Dermis microvascular lymphatic vessel endothelial cell (primary cell): ENCODE measurements at places on chromosomes 1 and 21. TPM values are rescaled to one million over a fixed set of nuclear protein-coding genes. Genes with fewer than 3 reads are reported as not detected.

C1orf185 gene
- total RNA-seq: not detected in 2 replicates

LAD1 gene
- total RNA-seq: not detected in 2 replicates

RAB25 gene
- not detected in 2 replicates for total RNA-seq

OR2AK2 gene
- not detected in 2 replicates for total RNA-seq

S100A1 gene
- total RNA-seq: not detected in 2 replicates

SPRR5 gene
- total RNA-seq: not detected in 2 replicates

OR6K3 gene
- total RNA-seq: not detected in 2 replicates

GRCh38 chr1:226678701-226679100, 60.4 kb downstream of the ITPKB start:
- DNase-seq: no peak

DNA sequence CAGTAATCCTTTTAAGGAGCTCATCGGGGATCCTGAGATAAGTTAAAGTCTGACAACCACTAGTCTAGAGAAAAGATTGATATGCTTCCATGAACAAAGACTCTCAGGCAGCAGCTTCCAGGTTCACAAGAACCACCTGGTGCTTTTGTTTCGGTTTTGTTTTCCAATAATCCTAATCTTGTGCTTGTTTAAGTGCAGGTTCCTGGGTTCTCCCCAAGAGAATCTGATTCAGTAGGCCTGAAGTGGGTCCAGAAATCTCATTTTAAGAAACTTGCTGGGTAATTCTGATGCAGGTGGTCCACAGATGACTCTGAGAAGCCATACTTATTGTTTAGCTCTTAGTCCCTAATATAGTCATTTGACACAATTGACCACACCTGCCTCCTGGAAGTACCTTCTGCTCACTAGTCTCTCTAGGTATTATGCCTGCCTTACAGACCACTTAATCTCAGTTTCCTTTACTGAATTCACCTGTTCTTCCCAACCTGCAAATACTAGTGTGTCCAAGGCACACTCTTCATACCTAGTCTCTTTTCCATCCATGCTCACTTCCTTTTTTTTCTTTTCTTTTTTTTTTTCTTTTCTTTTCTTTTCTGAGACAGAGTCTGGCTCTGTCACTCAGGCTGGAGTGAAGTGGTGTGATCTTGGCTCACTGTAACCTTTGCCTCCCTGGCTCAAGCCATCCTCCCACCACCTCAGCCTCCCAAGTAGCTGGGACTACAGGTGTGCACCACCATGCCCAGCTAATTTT, 20.5 kb upstream of the FRRS1 start:
- DNase-seq: no peak

- no peak for DNase-seq
These were observed 7.4 kb downstream of the WNT3A start for GRCh38 chr1:228013935-228014930.

- no peak for DNase-seq
These were observed 25.5 kb upstream of the RCC1 start for GRCh38 chr1:28480308-28480707.

DNA sequence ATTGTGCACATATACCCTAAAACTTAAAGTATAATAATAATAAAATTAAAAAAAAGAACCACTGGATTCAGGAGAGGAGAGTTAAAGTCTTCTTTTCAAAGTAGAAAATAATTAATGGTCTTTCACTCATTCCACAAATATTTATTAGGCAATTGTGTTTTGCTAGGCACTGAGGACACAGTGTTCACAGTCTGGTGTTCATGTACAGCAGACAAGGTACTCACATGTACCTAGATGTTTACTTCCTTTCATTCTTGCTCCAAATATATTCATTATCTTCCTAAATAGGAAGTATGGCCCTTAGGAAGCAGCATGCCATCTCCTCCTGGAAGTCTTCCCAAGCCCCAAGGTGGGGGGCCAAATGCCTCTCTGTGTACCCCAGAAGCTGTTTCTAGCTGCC, 265.0 kb downstream of the NPHP4 start:
- DNase-seq: no peak

GRCh38 chr1:153677718-153678518, 570 bp upstream of the NPR1 start:
- peak; percentile 72 for DNase-seq

DNA sequence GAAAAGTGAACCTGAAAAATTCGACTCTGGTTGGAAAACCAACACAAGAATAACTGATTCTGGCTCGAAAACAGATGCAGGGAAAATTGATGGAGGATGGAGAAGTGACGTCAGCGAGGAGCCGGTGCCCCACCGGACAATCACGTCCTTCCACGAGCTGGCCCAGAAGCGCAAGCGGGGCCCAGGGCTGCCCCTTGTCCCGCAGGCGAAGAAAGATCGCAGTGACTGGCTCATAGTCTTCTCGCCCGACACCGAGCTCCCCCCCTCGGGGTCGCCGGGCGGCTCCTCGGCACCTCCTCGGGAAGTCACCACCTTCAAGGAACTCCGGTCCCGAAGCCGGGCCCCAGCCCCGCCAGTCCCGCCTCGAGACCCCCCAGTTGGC, 1.9 kb downstream of the RUSC1 start:
- peak; percentile 60 for DNase-seq

DNA sequence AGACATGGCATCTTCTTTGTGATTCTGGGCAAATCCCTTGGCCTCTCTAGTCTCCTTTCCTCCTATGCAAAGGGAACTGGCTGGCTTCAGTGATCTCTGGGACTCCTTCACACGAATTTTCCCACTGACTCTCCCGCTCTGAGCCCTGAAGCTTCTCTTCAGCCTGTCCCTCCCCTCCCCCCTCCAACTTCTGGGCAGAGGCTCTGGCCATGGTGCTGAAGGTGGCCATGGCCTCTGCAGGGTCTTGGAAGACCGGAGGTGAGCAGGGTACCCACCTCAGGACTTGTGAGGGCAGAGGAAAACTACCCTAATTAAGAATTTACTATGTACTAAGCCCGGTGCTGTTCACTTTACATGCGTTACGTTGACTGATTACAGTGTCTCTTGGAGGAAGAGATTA, 29.4 kb upstream of the POU3F1 start:
- no peak for DNase-seq

DNA sequence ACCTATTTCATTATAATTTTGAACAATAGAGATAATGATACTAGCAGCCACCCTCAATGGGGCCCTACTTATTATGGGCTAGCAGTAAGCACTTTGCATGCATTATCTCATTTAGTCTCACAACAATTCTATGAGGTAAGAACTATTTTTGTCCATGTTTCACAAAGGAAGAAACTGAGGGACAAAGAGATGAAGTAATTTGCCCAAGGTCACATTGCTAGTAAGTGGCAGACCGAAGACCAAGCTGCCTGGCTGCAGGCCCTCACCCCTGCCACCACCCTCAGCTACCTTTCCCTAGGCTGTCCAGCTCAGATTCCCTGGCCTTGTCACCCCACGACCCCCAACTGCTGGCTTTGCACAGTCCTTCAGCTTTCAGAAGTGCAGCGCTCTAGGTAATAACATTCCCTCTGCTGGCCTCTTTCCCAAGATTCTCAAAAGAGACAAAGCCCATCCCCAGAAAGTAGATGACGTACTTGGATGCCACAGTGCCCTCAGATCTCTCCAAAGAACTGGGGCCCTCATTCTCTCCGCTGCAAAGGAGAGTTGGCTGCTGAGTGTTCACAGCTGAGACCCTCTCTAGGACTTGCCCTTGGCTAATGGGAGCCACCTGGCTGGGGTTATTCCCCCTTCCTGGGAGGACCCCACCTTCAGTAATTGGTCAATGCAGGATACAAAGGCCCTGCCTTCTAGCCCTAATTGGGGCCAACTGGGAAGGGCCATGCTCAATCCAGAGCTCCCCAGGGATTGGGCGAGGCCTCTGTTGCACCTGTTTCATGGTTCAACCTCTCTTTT, 39.5 kb downstream of the IRF2BP2 start:
- DNase-seq: no peak

DNA sequence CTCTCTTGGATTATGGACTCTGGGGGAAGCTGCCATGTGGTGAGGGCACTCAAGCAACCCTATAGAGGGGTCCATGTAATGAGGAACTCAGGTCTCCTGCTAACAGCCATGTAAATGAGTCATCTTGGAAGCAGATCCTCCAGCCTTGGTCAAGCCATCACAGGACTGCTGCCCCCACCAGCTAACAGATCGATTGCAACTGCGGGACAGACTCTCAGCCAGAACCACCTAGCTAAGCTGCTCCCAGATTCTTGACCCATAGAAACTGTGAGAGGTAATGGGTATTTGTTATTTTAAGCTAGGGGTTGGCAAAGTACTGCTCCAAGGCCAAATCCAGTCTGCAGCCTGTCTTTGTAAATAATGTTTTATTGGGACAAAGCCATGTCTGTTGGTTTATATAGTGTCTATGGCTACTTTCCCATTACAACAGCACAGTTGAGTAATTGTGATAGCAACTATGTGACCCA, 27.6 kb upstream of the MAP3K7CL start:
- no peak for DNase-seq

- no peak for DNase-seq
These were observed 77.6 kb upstream of the CHRM3 start for GRCh38 chr1:239308701-239309333.

DNA sequence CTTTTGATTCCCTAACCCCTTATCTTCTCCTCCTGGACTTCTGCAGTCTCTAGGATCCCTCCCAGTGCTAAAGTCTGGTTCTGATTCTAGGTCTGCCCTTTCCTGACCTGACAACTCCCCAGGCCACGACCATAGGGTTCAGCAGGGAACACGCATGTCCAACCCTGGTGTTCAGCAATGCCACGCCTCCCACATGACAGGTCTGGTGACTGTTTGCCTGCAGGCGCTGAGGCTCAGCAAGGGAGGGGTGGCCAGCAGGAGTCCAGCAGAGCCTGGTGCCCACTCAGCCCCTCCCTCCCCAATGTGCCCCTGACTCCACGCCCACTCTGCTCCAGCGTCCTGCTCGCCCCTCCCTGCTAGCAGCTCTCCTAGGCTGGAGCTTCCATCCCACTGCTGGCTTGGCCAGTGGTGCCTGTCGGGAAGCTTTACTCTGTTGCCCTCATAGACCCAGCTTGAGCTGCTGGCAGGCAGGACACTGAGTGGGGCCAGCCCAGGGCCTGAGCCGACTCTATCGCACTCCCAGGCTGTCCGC, 17.3 kb downstream of the SLC9A1 start:
- DNase-seq: no peak

DNA sequence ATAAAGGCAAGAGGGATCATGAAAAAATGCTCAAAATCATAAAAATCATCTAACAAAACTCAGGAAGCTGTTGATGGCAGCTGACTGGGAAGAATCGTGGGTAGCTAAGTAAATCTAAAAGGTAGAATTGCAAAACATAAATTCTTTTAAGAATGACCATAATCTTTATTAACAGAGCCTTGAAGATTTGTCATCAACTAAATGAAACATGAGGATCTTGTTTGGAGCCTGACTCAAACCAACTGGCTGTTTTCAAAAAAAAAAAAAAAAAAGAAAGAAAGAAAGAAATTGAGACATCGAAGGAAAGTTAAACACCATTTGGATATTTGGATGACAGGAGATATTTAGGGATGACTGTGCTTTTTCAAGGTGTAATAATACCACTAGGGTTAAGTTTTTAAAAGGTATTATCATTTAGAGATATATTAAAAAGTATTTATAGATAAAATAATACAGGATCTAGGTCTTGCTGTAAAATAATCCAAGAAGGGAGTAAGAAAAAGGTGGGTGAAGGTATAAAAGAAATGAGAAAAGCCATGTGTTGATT, 48.6 kb downstream of the CD34 start:
- DNase-seq: no peak

- DNase-seq: no peak
These were observed 52.1 kb downstream of the SLC35D1 start for GRCh38 chr1:67001682-67002425.

DNA sequence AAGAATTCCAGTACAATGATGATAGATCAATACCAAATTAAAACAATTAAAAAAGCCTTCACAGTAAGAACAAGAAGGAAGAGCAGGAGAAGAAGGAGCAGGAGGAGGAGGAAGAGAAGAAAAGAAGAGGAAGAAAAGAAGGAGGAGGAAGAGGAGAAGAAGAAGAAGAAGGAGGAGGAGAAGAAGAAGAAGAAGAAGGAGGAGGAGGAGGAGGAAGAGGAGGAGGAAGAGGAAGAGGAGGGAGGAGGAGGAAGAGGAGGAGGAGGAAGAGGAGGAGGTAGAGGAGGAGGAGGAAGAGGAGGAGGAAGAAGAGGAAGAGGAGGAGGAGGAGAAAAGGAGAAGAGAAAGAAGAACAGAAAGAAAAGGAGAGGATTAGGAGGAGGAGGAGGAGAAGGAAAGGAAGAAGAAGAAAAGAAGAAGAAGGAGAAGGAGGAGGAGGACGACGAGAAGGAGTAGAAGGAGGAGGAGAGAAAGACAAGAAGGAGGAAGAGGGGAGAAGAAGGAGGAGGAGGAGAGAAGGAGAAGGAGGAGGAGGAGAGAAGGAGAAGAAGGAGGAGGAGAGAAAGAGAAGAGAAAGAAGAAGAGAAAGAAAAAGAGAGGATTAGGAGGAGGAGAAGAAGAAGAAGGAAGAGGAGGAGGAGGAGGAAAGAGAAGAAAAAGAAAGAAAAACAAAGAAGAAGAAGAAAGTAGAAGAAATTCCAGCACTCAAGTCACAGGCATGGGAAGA, 68.5 kb upstream of the GRIK3 start:
- no peak for DNase-seq

DNA sequence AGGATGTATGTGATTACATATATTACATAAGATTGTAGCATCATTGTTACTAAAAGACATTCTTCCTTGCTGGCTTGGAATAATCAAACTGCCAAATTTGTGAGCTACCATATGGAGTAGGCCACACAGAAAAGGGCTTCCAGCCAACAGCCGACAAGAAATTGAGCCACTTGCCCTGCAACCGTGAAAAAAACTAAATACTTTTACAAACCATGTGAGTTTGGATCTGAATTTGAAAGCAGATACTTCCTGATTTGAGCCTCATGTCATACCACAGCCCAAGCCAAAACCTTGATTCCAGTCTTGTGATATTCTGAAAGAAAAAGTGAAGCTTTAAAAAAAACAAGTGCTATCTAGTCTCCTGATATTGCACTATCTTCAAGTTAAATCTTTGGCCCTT, 55.6 kb upstream of the PRMT6 start:
- no peak for DNase-seq

- no peak for DNase-seq
These were observed at the start of gene SPRR4 for GRCh38 chr1:152970495-152970894. SPRR4 (plus strand) TSS chr1:152970648; CDS start chr1:152971891, 1,243 bp downstream.
